ENCODE measurements at places on chromosomes 7 and 10.

- DNase-seq = no peak
Observed at GRCh38 chr7:138665249-138665648, 35.9 kb downstream of the SVOPL start.

DNA sequence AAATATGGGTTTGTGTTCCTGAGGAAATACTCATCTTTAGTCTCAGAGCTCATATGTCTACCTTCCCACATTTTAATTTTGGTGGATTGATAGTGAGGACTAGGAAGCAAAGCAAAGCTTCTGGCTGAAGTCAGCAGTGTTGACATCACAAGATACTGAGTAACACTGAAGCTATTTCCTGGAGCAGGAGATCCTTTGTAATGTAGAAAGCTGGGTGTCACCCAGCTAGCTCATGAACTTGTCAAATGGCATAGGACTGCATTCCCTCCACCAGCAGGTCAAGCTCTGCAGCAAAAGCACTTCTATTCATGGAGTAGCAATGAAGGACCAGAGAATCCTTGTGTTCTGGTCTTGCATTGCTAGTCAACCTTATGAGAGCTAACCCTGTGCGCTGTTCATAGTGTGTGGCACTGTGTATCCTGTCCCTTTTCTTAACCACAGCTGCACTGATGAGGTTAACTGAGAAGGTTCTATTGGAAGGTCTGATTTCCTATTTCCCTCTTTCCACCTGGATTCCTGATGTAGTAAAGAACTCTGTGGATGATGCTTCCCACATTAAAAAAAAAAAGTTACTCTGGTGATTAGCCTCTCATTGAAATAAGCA is 94.8 kb upstream of the ZNF804B start:
- no peak for DNase-seq

DNA sequence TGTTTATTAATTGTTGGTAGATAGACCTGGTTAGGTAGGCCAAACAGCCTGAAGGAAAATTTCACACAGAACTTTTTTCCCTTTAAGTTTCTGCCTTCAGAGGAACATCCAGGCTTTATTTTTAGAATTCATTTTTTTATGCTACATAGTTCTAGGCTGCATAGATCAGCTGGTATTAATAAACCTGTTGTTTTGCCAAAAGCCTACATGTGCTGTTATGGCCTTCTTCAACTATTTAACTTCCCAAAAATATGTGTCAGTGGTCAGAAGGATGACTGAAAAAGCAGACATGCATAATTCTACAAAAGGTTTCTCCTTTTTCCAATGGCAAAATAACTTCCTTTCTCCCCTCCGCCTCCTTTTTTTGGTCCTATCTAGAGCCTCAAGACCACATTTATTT is 303.0 kb upstream of the DKK1 start:
- no peak for DNase-seq

DNA sequence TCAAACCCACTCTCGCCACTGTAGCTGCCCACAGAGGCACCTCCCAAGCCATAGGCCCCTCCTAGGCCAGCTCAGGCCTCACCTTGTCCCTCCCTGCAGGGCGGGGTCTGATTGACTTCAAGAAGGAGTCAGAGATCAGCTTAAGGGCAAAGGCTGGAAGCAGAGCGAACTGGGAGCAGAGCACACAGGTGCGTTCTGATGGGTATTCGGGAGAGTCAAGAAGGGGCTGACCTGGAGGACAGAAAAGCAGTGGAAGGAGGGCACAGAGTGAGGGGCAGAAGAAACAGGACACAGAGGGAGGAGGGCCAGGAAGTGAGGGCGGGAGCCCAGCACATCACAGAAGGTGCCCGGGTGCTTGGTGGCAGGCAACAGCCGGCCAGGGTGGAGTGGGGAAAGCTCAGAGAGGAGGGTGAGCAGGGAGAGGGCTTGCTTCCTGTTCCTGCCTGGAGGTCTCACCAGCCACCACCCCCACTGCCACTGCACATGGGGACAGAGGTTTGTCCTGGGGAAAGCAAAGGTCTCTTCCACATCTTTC is at the start of gene AOC1:
AOC1 (plus strand) TSS at position 147 of the 535 bp plus-strand sequence. CDS start 3,954 bp downstream, outside the sequence.
- DNase-seq = no peak

GRCh38 chr10:126242397-126243260 is 145.6 kb downstream of the ADAM12 start:
- no peak for DNase-seq
